ENCODE measurements at places on chromosomes 1 and 21.

DNA sequence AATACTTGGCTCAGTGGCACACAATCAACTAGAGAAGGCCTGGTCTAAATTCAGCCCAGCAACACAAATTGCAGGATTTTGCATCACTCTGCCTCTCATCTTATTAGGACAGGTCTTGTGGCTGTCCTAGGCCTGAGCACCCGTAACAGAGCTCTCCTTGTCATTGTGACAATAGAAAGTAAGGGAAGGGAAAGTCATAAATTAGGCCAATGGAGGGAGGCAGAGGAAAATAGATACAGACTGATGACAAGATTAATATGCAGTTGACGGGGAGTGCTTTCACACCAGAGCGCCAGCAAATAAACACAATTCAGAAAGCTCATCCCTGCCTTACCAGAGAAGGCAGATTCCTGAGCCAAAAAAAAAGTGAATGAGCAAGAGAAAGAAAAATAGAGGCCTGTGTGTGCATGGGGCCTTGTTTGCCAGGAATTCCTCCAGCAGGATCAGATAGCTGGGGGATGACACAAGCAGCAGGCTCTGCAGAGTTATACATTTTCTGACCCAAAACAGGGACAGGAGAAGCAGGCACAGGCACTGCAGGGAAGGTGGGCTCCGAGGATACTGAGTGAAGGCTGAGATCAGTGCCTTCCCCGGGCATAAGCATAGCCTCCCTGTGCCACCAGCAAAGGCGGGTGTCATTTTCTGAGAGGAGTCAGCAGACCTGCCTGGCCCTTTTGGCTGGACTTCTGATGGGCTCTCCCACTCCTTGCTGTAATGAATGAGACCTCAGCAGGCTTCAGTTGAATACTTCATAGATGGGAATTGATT is 110.0 kb upstream of the SPAG17 start:
- DNase-seq = no peak

DNA sequence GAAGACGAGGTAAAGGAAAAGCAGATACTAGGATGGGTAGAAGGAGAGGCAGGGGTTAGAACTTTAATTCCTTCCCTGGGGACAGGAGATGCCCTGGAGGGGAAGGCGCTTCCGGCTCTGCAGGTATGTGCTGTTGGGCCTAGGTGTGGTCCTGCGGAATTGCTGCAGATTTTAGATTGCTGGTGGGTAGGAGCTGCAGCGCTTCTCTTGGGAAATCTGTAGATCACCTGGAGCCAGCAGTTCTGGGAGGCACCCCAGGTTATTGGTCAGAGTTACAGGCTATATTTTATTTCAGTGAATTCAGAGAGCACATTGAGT is 1.1 kb downstream of the MGST3 start:
- DNase-seq = no peak

DNA sequence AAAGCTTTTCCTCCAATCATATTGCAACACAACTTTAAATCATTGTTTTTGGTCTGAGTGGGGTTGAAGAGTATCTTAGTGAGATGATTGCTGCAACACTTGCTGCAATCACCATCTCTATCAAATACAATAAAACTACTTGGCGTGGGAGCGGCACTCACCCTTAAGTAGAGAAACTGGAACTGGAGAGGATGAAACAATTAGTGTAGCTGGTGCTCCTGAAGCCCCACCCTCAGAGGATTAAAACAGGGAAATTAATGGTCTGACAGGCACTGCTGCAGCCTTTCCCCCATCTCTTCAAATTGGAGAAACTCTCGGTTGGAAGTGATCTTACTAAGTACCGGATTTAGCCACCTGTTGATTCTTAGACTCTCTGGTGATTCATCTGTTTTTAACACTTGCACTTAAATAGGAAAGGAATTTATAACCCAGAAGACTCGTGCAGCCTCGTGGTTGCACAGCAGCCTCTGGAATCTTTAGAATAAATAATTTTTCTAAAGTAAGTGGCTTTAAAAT is 80.5 kb upstream of the KIF26B start:
- no peak for DNase-seq

DNA sequence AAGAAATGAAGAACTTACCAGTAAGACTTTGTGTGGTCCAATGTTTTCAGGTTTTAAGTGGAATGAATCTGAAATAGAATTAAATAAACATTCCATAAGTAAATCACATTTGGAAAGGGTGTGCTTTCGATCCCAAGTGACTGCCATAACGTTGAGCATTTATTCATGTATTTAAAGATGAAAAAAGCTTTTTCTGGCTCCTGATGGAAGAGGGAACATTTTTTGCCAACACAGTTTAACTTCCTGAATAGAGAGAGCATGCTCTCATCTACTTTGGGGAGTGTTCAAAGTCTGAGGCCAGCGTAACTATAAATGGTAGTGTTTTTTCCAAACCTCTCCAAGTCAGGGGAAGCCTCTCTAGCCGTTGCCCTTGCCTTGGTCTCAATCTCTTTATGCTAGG is 55.8 kb downstream of the GNG12 start:
- DNase-seq = no peak

DNA sequence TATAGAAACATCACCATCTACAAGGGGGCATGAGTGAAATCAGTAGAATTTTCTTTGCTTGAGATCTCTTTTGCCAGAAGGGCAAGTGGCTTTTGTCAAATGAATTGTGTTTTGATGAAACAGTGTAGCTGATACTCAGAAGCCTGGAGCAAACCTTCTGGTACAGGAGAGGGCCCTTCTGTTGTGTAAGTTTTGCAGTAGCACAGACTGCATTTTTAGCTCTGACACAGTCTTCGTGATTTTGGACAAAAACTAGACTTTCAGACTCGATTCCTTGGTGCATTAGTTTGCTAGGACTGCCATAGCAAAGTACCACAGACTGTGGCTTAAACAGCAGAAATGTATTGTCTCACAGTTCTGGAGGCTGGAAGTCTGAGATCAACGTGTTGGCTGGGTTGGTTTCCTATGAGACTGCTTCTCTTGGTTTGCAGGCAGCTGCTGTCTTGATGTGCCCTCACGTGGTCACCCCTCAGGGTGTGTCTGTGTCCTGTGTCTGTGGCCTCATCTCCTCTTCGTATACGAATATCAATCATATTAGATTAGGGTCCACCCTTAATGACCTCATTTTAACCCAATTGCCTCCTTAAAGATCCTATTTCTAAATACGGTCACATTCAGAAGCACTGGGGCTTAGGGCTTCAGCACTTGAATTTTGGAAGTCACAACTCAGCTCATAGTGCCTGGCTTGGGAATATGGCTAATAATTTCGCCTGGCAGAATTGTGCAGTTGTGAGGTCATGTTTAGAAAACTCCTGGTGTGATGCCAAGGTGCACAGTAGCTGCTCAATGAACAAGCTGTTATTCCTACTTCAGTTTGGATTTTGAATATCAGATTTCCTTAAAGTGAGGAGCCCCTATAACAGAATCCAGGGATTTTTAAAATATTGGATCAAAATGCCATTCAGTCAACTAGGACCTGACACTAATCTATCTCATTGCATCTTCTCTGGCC is 21.2 kb upstream of the DISC1 start:
- DNase-seq = no peak

GRCh38 chr1:176604461-176604860 is 141.5 kb downstream of the PAPPA2 start:
- no peak for DNase-seq

Measured in suppressor macrophage treated with lipopolysaccharide for 1 hour (primary cell).